Kidney (tissue), 22 donors: ENCODE measurements at places on chromosomes 16 and 17. TPM values are rescaled to one million over a fixed set of nuclear protein-coding genes. Genes with fewer than 3 reads are reported as not detected.

DNA sequence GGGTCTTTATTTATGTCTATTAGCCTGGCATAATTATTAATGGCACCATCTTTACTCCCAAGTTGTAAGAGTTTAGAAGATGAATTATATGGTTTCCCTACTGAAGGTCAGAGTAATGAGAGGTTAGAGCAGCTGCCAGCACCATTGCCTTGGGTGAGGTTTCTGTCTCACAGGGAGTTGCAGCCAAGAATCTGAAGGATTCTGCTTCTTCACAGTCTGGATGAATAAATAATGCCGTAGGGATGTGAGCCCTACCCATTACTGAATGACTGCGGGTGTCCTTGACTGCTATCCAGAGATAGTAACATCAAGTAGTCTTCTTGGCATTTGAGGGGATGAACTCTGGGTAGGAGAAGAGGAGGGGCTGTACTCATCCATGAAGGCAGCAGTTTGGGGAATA is 52.8 kb upstream of the SMIM36 start:
- no peaks in the 10 kb centered on the region for H3K36me3 ChIP-seq
- no peak for DNase-seq
- H3K4me3 ChIP-seq: no peak overlapping the region

DNA sequence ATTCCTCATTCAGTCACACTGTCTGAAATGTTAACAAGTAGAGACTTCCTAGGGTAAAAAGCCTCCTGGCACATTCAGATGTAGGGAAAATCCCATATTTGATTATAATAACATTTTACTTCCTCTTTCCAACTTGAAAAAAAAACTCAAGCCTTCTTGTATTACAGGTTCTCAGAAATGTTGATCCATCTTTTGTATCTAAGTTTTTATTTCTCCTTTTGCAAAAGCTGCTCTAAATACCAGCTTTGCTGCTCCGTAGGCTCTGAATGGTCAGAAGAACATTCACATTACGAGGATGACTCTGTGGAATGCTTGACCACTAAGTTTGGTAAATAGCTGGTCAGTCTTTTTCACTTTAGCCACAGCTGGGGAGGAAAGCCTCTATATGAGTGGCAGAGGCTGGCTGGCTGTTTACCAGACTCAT is 13.2 kb upstream of the HEATR6 start:
- DNase-seq: no peak
- no peak overlapping the region for H3K27ac ChIP-seq
- H3K36me3 ChIP-seq: no peaks in the 10 kb centered on the region
- no peaks in the 10 kb centered on the region for H3K4me1 ChIP-seq
- no peaks in the 10 kb centered on the region for H3K27me3 ChIP-seq

DNA sequence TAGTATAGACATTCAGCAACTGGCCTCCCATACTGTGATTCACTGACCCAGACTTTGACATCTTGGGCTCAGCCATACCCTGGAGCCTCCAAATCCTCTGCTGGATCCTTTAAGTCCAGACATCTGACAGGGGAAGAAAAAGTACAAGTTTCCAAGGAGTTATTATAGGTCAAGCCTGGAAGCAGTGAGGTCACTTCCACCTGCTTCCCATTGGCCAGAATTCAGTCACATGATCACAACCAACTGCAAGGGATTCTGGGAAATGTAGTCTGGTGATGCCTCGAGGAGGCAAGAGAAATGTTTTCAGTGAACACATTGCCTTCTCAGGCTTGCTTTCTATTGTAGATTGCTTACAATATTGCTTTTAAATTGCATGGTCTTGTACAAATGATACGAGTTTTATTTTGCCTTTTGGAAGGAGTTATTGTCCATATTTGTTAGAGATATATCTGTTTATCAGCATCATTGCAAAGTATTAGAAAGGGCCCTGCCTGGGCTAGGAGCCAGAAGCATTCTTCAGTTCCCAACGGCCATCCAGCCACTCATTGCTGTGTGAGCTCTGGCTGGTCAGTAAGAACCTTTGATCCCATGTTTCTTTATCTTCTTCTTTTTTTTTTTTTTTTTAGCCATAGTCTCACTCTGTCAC is 696.9 kb downstream of the WWOX start:
- H3K27ac ChIP-seq: no peak overlapping the region
- H3K27me3 ChIP-seq: no peaks in the 10 kb centered on the region
- DNase-seq: peak; percentile 31
- no peaks in the 10 kb centered on the region for H3K36me3 ChIP-seq

The CHD9NB gene
- total RNA-seq: 26.2 TPM

DNA sequence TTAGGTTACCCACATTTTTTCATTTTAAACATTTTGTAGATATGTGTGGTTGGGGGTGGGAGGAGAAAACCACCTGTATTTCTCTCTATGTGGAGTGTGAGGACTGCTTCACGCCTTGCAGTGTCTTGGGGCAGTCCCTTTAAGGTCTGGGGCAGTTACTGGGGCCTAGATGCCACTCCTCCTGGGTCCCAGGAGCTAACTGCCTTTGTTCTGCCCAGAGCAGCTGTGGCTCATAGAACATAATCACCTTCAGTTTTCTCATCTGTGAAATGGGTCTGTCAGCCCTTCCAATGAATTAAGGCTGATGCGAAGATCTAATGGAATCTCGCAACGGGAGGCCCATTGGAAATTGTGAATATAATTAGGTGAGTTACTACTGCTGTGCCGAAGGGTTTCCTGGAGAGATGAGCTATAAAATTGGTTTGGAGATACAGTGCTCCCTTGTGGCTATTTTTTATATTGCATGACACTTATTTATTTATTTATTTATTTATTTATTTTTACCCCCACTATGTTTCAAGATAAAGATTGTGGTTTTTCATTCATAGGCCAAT is 22.9 kb downstream of the DHRS7C start:
- no peaks in the 10 kb centered on the region for H3K4me1 ChIP-seq
- no peaks in the 10 kb centered on the region for H3K27me3 ChIP-seq
- no peak for DNase-seq
- no peaks in the 10 kb centered on the region for H3K36me3 ChIP-seq
- no peak overlapping the region for H3K27ac ChIP-seq
- no peak overlapping the region for H3K4me3 ChIP-seq

GRCh38 chr16:54487933-54488332 is 201.3 kb upstream of the IRX3 start:
- H3K27me3 ChIP-seq: no peaks in the 10 kb centered on the region
- H3K4me3 ChIP-seq: no peak overlapping the region
- no peaks in the 10 kb centered on the region for H3K36me3 ChIP-seq
- no peaks in the 10 kb centered on the region for H3K4me1 ChIP-seq

The CD2BP2 gene
- total RNA-seq: 68.1 TPM

GRCh38 chr16:1101573-1102332 is 5.7 kb upstream of the C1QTNF8 start:
- no peak overlapping the region for H3K4me3 ChIP-seq
- H3K4me1 ChIP-seq: no peaks in the 10 kb centered on the region
- no peak for DNase-seq
- no peak overlapping the region for H3K27ac ChIP-seq
- H3K27me3 ChIP-seq: no peaks in the 10 kb centered on the region

The SOX9 gene
- total RNA-seq: 79.3 TPM

GRCh38 chr16:75264457-75264998 is 13.1 kb upstream of the BCAR1 start:
- H3K4me1 ChIP-seq: peaks cover 37% of the 10 kb centered on the region
- no peaks in the 10 kb centered on the region for H3K36me3 ChIP-seq
- H3K27ac ChIP-seq: peak overlapping the region; percentile 55
- peak overlapping the region; percentile 84 for H3K4me3 ChIP-seq
- no peak for DNase-seq

- peaks cover 18% of the 10 kb centered on the region for H3K4me1 ChIP-seq
- peaks cover 4% of the 10 kb centered on the region for H3K36me3 ChIP-seq
Measured at GRCh38 chr17:46078675-46079074, 79.6 kb downstream of the STH start.

DNA sequence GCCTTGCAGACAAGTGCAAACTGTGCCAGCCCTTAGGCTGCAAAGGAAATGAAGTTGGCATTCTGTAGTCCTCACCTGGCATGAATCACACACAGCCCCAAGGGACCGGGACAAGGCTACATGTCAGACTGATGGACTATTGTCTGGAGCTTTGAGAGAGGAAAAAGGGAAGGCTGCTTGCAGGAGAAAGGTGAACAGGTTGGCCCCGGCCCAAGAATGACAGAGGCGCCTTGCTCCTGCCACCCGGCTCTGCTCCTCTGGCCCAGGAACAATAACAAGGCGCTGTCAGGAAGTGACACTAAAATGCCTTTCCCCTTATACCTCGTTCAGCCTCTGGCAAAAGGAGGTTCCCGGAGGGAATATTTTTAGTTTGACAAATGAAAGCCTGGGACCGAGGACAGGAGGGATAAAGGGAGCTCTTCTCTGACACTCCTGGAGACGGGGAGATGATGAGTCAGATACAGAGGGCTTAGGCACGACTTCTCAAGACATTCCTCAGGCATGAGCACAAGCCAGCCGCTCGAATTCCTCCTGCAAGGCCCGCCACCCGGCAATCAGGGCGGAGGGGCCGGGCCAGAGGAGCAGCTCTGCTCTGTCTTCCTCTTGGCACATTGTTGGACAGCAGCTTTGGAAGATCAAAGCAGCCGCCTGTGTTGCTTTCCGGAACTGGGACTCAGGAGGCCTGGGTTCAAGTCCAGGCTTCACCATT is 105.8 kb downstream of the NOG start:
- no peak overlapping the region for H3K27ac ChIP-seq
- no peaks in the 10 kb centered on the region for H3K36me3 ChIP-seq
- no peaks in the 10 kb centered on the region for H3K27me3 ChIP-seq
- peak; percentile 90 for DNase-seq

- H3K27ac ChIP-seq: no peak overlapping the region
- no peaks in the 10 kb centered on the region for H3K4me1 ChIP-seq
- H3K4me3 ChIP-seq: no peak overlapping the region
- no peak for DNase-seq
Measured at GRCh38 chr16:76654088-76654820, 377.1 kb downstream of the CNTNAP4 start.

The PKMYT1 gene
- total RNA-seq: 2.2 TPM

GRCh38 chr17:9259419-9259818 is 238.1 kb downstream of the NTN1 start:
- no peak overlapping the region for H3K27ac ChIP-seq
- H3K4me1 ChIP-seq: peaks cover 5% of the 10 kb centered on the region
- no peak overlapping the region for H3K4me3 ChIP-seq
- H3K36me3 ChIP-seq: no peaks in the 10 kb centered on the region
- H3K27me3 ChIP-seq: no peaks in the 10 kb centered on the region
- DNase-seq: peak; percentile 75

DNA sequence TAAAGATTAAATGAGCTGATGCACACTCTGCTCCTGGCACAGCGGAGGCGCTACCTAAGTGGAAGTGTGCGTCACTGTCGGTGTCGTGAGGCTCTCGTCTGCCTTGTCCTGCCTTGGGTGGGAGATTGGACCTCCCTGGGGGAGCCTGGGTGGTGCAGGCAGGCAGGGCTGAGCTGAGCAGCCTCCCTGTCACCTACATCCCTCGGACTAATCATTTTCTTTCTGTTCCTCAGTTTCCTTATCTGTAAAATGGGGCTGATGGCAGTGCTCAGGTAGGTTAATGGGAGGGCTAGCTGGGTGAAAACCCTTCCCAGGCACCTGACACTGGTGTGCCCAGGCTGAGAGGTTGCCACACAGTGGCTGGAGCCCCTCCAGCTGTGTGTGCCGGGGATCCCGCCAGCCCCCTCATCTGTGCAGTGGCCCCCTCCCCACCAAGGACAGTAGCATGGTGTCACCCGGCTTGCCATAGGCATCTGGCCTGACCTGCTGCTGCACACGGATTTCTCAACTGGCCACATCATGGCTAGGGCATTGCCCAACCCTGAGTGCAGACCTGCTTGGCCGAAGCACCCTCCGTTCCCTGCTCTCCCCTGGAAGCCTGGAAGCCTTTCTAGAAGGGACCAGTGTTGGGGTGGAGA is 4.3 kb downstream of the ADCY7 start:
- H3K27ac ChIP-seq: no peak overlapping the region
- no peak overlapping the region for H3K4me3 ChIP-seq
- H3K27me3 ChIP-seq: no peaks in the 10 kb centered on the region

The GRB7 gene
- total RNA-seq: 72.5 TPM

GRCh38 chr17:35795007-35795870 is at the start of gene MMP28:
Gene MMP28 (minus strand): TSS chr17:35795641. CDS start chr17:35795377, 264 bp downstream.
- H3K36me3 ChIP-seq: no peaks in the 10 kb centered on the region
- H3K4me1 ChIP-seq: peaks cover 3% of the 10 kb centered on the region
- DNase-seq: peak; percentile 81
- peaks cover 20% of the 10 kb centered on the region for H3K27me3 ChIP-seq

- no peak overlapping the region for H3K4me3 ChIP-seq
- no peaks in the 10 kb centered on the region for H3K4me1 ChIP-seq
- H3K27me3 ChIP-seq: no peaks in the 10 kb centered on the region
- no peak overlapping the region for H3K27ac ChIP-seq
Measured at GRCh38 chr17:78694805-78695531, 87.1 kb downstream of the CYTH1 start.

GRCh38 chr17:32875230-32875917 is 1.6 kb downstream of the MYO1D start:
- H3K27ac ChIP-seq: no peak overlapping the region
- H3K27me3 ChIP-seq: no peaks in the 10 kb centered on the region
- H3K4me1 ChIP-seq: peaks cover 2% of the 10 kb centered on the region
- no peak for DNase-seq
- peak overlapping the region; percentile 71 for H3K4me3 ChIP-seq
